CD4-positive, alpha-beta T cell treated with Interleukin-2 at 100 ng/mL for 4 hours (primary cell): ENCODE measurements at places on chromosomes 6 and 20.

DNA sequence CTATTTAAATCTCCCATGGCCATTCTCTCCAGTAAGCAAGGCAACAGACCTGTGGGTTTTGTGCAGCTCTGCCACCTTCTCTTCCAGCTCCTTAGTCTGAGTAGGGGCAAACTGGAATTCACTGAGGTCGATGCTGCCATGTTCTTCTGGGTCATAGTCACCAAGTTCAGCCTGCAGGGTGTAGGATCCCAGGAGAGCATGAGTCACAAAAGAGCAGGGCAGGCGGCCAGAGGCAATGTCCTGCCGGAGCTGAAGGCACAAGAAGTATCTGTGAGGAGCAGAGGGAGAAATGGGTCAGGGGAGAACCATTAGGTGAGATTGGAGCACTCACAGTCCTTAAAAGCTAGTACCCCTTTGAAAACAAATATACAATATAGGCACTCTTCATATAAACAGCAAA is 73.7 kb downstream of the SMLR1 start:
- no peak for DNase-seq

DNA sequence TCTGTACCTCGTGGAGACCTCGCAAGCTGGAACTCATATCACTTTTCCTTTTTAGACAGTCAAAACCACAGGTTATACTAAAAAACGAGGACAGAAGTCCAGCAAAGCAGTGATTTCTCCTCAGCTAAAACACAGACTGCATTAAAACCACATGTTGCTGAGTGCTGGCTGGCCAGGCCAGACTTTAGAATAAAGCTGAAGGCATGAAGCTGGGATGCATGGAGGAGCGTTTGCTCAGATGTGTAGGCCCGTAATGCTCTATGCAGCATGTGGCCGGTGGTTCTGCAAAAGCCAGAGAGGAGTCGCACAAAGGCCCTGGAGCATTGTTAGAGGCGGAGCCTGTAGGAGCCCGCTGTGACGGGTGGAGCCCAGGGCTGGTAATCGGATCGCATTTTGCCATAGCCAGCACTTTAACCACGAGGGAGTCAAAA is 83.6 kb downstream of the SMOC2 start:
- DNase-seq: no peak

- DNase-seq: no peak
Measured at GRCh38 chr20:20334489-20334888, 33.4 kb upstream of the INSM1 start.

DNA sequence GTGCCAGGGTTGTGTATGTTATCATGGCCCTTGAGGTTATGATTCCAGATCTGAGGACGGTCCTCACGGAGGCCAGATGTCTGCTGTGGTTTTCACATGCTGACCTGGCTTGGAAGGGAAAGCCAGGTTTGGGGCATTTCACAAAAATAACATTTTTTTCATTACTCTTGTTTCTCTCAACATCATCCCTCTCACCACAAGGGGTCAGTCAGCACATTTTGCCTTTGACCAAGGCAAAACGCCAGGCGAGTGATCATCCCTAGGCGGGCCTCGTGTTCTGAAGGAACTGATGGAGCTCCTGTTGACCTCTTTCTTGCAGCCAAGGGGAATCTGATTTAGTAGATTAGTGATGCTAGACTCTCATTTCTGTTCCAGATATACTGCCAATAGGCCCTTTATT is 133.5 kb downstream of the TBC1D7 start:
- peak; percentile 12 for DNase-seq

GRCh38 chr6:64280569-64280968 is 645.0 kb downstream of the PHF3 start:
- no peak for DNase-seq

- DNase-seq: no peak
Measured at GRCh38 chr6:20746805-20747558, 212.7 kb downstream of the CDKAL1 start.

GRCh38 chr20:48562586-48563116 is 265.1 kb downstream of the PREX1 start:
- no peak for DNase-seq

- peak; percentile 13 for DNase-seq
Measured at GRCh38 chr6:127343809-127344659, 625 bp upstream of the ECHDC1 start.

GRCh38 chr20:6101346-6101745 is 21.5 kb downstream of the FERMT1 start:
- DNase-seq: no peak

GRCh38 chr6:43886067-43886461 is 116.1 kb downstream of the VEGFA start:
- DNase-seq: no peak

- DNase-seq: no peak
Measured at GRCh38 chr6:17161076-17161475, 59.2 kb downstream of the STMND1 start.

DNA sequence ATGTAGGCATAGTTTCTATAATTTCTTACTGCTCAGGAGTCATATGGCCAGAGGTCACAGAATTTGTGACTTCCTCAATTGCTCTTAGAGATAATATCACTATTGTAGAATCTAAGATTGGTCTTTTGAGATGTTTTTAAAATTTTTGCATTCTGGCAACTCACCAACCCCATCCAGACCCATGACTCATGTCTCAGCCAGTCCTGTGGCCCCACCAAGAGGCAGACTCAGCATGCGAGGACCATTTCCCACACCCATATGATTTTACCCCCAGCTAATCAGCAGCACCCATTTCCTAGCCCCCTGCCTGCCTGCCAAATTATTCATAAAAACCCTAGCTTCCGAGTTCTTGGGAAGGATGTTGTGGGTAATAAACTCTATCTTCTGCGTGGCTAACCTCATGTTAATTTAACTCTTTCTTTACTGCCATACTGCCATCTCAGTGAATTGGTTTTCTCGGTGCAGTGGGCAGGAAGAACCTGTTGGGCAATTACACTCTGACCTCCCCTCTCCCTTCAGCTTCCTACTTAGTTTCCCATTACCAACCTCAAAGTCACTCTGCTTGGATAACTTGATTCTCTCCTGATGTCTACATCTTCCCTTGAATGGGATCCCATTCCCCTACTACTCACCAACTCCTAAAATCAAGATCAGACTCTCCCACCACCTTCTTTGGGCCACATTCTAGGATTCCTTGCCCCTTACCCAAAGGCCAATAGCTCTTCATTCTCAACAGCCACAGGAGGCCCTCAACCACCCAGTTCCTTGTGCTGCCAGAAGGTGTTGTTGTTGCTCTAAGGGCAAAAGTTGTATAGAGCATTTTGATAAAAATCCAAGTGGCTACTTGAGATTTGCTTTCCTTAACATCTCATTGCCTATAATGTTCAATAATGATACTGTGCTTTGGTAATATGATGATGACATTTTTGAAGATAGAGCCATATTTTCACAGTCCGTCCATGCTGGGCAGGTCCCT is 16.2 kb upstream of the IYD start:
- DNase-seq: no peak

DNA sequence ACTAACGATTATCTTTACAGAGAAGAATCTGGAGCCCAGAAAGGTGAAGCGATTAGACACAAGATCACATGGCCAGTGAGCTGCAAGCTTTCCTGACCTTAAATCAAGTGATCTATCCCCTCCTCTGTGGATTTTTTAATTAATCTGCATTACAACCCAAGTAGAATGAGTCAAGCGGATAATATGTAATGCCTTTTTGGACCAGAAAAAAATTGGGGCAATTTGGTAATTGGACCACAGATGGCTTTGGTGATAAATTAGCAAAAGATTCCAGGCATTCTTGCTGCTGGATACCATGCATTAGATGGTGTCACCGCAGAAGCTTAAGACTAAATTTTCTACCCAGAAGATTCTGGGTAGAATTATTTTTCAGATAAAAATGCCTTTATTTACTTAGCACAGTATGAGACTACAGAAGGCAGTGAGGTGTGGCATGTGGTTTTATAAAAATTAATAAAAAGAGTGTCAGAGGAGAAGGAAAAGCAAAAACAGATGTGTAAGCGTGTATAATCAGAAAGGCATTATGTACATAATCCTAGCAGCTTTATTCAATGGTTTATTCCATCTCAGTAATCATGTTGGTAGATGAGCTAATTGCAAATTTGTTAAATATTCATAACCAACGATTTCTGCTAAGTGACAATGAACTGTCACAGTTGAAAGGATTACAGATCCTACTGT is 53.9 kb upstream of the PCSK2 start:
- DNase-seq: no peak

GRCh38 chr6:3237761-3238662 is 10.6 kb upstream of the TUBB2B start:
- DNase-seq: no peak

- DNase-seq: no peak
Measured at GRCh38 chr6:154754152-154754551, 20.9 kb downstream of the SCAF8 start.

DNA sequence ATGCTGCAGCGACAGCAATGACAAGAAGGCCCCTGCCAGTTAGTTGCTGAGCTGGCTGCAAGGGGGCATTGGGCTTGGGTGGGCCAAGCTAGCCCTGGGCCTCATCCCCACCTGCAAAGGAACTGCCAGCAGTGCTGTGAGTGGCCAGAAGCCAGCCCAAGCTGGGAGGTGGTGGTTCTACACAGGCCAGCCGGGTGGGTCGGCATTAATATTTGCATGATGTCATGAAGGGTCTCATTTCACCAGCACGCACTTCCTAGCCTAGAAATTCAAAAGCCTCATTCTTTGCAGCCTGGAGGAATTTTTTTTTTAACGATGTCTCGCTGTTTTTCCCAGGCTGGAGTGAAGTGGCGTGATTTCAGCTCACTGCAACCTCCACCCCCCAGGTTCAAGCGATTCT is 62.0 kb downstream of the IYD start:
- DNase-seq: no peak

- DNase-seq: no peak
Measured at GRCh38 chr20:41057999-41058673, 29.5 kb downstream of the TOP1 start.

DNA sequence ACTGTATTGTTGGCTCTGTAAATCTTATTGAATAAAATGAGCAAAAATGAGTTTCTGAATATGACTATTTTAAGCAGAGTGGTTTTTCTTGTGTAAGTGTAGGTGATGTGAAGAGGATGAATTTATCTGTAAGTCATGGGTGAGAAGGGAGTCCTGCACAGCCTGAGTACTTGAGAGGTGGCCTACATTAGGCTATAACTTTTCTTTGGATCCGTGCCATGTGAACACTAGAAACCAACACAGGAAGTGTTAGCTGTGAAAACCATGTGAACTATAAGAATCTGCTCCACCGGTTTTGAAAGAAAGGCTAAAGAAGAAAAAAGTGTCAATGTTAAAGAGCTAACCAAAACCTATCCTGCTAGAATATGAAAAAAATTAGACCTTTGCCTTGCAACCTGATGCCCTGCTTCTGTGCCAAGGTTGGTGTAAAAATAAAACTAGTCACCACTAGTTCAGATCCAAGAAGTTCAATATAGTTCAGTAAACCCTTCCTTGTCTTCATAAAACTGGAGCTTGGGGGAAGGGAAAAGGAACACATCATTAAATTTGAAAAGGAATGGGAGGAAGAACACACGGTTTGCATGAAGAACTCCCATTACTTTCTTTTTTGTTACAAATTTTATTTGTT is 21.3 kb downstream of the PLCB1 start:
- peak; percentile 59 for DNase-seq

GRCh38 chr6:123780021-123780420 is 23.6 kb upstream of the NKAIN2 start:
- no peak for DNase-seq

DNA sequence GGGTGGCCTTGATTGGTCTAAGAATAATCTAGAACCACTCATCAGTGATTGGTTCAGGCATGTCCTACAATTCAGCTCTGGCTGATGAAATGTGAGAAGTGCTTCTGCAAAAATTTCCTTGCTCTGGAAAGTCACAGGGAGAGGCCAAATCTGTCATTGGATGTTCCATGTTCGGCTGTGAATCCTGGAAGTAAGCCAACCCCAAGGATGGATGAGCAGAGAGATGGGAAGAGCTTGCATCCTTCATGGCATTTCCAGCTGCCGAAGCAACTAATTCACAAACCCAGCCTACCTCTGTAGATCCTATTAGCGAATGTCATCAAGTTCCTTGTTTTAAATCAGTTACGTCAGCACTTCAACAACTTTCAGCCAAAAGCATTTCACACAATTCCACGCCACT is 187.2 kb upstream of the SOX4 start:
- no peak for DNase-seq

DNA sequence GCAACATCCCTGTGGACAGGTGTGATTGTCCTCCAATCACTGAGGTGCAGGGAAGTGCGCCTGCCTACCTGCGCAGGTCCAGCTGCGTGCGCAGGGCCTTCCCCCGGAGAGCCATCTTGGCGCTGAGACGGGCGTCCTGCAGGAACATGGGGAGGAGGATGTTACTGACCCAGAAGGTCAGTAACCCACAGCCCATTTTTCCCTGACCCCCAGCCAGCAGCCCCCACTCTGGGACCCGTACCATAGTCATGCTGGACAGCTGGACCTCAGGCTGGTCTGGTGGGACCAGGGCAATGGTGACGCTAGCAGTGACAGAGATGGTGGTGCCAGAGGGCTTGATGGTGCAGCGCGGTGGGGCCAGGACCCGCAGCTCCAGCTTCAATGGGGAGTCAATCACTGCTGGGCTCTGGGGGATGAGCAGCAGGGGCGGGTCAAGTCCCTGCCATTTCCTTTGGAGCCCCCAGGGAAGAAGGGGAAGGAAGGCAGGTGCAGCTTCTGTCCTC is 9.7 kb downstream of the PLTP start:
- DNase-seq: no peak

DNA sequence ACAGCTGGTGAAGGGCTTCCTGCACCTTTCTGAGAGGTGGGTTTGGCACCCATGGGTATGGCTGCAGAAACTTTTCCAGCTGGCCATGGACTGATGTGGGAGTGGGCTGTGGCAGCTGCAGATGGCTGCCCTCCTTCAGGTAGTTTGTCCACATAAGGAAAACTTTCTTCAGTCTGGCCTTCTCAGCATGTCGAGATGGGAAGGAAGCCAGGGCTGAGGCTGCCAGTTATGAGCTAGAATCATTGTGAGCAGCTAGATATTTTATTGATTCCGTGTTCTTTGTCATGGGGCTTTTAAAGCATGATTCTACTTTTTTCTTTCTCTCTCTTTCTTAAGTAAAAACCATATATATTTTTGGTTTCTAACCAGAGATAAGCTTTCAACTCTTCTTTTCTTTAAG is 16.6 kb downstream of the NKX2-4 start:
- no peak for DNase-seq

- DNase-seq: no peak
Measured at GRCh38 chr6:133632206-133632605, 256.7 kb upstream of the TCF21 start.
